Sigmoid colon (tissue), 7 donors: ENCODE measurements at places on chromosomes 4 and X.
A peak's percentile ranks its signal among the peaks of the same experiment; 100 is the strongest.

DNA sequence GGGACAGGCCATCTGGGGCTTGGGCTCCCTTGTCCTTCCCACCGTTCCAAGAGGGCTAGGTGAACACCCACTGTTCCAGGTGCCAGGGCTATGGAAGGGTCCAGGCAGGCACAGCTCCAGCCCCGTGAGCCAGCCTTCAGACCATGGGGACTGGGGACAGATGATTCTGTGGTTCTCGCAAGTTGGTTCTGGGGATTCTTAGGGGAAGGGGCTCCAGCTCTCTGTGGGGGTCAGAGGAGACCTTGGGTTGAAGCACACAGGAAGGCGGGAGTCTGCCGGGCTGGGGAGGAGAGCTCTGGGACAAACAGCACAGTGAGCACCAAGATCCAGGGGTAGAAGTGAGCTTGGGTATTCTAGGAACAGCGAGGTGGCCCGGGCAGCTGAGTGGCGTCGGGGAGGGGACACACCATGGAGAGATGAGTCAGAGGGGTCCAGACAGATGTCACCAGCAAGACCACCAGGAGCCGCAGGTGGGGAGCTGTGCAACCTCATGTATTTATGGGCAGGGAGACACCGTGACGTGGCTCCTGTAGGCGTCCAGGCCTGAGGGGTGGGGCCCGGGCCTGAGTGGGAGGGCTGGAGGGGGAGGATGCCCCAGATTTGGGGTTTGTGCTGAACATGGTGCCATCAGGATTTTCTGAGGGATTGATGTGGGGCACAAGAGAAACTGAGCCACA, 48.8 kb upstream of the HMX1 start:
- H3K4me3 ChIP-seq: no peak overlapping the region
- DNase-seq: peak; percentile 47
- no peaks in the 10 kb centered on the region for H3K36me3 ChIP-seq

DNA sequence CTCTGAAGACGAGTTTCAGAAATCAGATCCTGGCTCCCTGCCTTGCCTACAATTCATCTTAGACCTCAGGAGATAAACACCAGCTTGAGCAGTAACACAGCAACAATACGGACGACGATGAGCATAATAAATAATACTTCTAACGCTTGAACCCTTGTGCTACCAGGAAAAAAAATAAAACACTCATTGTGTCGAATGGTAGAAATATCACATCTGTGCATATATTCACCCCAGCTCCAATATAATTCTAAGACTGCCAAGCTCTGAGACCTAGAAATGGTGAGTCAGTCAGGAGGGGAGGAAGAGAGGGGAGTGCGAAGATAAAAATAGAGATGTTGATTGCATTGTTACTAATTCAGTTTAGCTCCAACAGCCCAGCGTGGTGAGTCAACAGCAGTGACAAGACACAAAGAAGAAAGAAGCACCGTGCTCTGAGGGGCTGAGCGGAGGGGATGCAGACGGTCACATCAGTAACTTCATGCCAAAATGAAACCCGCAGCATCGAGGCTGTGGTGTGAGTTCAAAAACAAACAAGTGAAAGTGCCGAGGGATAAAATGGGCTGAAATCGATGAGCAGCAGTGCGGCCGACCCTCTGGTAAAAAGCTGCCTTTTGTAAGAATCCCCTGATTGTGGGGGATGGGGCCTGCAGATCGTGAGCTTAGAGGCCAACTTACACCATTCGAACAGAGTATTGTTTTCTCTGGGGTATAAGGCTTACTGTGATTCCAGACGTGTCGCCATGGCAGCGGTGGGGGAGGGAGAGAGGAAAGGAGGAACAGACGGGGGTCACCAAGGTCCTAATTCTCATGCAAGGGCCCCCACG, 150.4 kb downstream of the MGST2 start:
- peak overlapping the region; percentile 24 for H3K4me3 ChIP-seq
- H3K27me3 ChIP-seq: no peaks in the 10 kb centered on the region
- H3K36me3 ChIP-seq: no peaks in the 10 kb centered on the region
- peak; percentile 85 for DNase-seq

DNA sequence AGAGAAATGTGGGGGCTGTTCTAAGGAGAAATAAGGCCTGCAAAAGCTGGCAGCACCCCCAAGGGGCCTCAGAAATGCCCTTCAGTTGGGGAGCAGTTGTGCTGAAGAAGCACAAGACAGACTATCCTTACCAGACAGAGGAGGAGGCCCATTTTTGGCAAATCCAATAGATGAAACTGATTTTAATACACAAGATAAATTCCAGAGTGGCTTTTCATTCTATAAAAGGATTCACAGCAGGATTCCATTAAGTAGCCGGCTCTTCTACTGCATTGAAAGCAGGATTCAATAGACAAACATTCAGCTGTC, 8.1 kb downstream of the SEPTIN6 start:
- no peaks in the 10 kb centered on the region for H3K27me3 ChIP-seq
- no peak overlapping the region for H3K4me3 ChIP-seq
- no peaks in the 10 kb centered on the region for H3K36me3 ChIP-seq

- H3K4me1 ChIP-seq: no peaks in the 10 kb centered on the region
- H3K27me3 ChIP-seq: no peaks in the 10 kb centered on the region
- H3K27ac ChIP-seq: no peak overlapping the region
- H3K36me3 ChIP-seq: peaks cover 7% of the 10 kb centered on the region
- no peak for DNase-seq
- no peak overlapping the region for H3K4me3 ChIP-seq
Measured at GRCh38 chrX:2385224-2385623, 115.6 kb downstream of the DHRSX start.

DNA sequence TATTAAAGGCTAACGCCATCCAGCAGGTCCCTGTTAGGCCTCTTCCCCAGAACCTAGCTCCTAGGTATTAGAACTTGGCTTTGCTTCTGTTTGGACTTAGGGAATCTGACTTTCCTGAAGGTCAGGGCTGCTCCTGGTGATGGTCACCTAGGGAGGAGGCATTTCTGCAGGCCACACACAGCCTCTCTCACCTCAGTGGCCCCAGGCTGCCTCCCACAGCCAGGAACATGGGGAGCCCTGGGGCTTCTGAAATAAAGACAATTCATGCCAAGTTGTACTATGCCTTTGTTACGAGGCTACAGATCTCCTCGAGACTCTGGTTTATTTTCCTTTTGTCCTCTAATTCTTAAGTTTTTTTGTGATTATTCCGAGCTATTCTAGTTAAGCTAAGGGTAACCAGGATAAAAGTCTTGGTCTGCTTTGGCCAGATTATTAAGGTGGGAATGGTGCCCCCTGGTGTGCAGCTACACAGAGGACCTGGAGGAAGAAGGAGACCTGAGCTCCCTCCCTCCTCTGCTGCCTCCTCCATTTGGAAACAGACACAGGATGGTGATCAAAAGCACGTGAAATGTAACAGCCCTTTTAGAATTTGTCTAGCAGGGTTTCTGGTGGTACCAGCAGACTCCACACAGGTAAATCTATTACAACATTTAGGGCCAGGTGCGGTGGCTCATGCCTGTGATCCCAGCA, 131.0 kb downstream of the DCLK2 start:
- H3K36me3 ChIP-seq: no peaks in the 10 kb centered on the region
- H3K4me1 ChIP-seq: peaks cover 9% of the 10 kb centered on the region
- H3K27me3 ChIP-seq: no peaks in the 10 kb centered on the region
- H3K27ac ChIP-seq: no peak overlapping the region
- DNase-seq: peak; percentile 80
- H3K4me3 ChIP-seq: no peak overlapping the region

DNA sequence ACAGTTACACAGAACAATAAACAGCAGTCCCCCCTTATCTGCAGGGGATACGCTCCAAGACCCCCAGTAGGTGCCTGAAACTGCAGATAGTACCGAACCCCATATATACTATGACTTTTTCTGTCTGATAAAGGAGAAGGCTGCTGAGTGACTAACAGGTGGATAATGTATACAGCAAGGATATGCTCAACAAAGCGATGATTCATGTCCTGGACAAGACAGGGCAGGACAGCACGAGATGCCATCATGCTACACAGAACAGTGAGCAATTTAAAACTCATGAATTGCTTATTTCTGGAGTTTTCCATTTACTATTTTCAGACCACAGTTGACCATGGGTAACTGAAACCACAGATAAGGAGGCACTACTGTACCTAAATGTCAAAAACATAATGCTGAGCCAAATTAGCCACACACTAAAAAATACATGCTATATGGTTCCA, 76.1 kb downstream of the MANBA start:
- peaks cover 22% of the 10 kb centered on the region for H3K36me3 ChIP-seq
- no peak overlapping the region for H3K27ac ChIP-seq
- H3K4me1 ChIP-seq: no peaks in the 10 kb centered on the region
- H3K4me3 ChIP-seq: no peak overlapping the region
- no peaks in the 10 kb centered on the region for H3K27me3 ChIP-seq
- DNase-seq: no peak

GRCh38 chr4:84050015-84050414, 449.1 kb downstream of the NKX6-1 start:
- no peaks in the 10 kb centered on the region for H3K27me3 ChIP-seq
- no peaks in the 10 kb centered on the region for H3K4me1 ChIP-seq
- no peak overlapping the region for H3K27ac ChIP-seq
- no peaks in the 10 kb centered on the region for H3K36me3 ChIP-seq

- no peak for DNase-seq
- H3K27ac ChIP-seq: no peak overlapping the region
- H3K36me3 ChIP-seq: no peaks in the 10 kb centered on the region
- H3K27me3 ChIP-seq: no peaks in the 10 kb centered on the region
- no peaks in the 10 kb centered on the region for H3K4me1 ChIP-seq
Measured at GRCh38 chr4:48974979-48975640, 11.0 kb upstream of the CWH43 start.

DNA sequence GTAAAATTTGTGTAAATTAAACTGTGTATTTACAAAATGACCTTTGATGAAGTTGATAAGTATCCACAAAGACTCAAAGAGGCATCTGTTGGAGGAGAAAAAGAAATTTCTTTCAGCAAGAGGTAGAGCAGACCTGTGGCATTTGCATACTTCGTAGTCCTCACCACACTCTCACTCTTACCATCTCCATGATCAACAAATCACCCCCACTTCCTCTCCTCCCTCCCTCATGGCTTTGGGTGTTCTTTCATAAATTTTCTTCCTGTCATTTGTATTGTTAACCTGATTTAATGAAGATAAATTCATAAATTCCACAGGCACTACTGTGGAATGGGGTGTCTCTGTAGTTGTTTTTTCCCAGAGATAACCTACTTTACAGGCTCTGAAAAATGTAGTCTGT, 366.5 kb downstream of the ZNF674 start:
- no peaks in the 10 kb centered on the region for H3K27me3 ChIP-seq
- H3K36me3 ChIP-seq: no peaks in the 10 kb centered on the region
- no peak for DNase-seq
- no peaks in the 10 kb centered on the region for H3K4me1 ChIP-seq

- no peak overlapping the region for H3K4me3 ChIP-seq
- H3K27ac ChIP-seq: no peak overlapping the region
- no peaks in the 10 kb centered on the region for H3K4me1 ChIP-seq
- no peaks in the 10 kb centered on the region for H3K36me3 ChIP-seq
- H3K27me3 ChIP-seq: no peaks in the 10 kb centered on the region
- no peak for DNase-seq
Measured at GRCh38 chrX:113644426-113644825, 803.8 kb upstream of the AMOT start.

DNA sequence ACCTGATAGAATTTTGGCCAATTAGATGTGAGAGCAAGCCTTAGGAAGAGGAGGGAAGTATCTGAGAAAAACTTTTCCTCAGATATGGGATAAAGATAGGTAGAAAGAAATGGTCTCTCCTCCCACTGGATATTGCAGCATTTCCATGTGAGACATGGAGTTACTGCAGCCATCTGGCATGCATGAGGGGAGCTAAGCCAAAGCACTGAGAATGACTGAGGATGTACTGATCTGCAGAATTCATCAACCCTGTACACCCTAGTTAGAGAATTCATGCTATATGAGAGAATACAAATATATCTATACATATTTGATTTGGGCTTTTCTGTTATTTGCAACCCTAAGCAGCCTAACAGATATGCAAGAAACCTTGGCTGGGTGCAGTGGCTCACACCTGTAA, 52.5 kb upstream of the RPL34 start:
- H3K27me3 ChIP-seq: no peaks in the 10 kb centered on the region
- H3K36me3 ChIP-seq: no peaks in the 10 kb centered on the region
- H3K27ac ChIP-seq: no peak overlapping the region
- DNase-seq: no peak

GRCh38 chr4:150973626-150974251, 41.3 kb downstream of the LRBA start:
- no peaks in the 10 kb centered on the region for H3K36me3 ChIP-seq
- no peak overlapping the region for H3K27ac ChIP-seq
- H3K4me3 ChIP-seq: no peak overlapping the region
- peaks cover 4% of the 10 kb centered on the region for H3K4me1 ChIP-seq
- DNase-seq: no peak

- no peak overlapping the region for H3K4me3 ChIP-seq
- DNase-seq: no peak
- no peaks in the 10 kb centered on the region for H3K36me3 ChIP-seq
Measured at GRCh38 chrX:370963-371745, 15.6 kb downstream of the PPP2R3B start.

DNA sequence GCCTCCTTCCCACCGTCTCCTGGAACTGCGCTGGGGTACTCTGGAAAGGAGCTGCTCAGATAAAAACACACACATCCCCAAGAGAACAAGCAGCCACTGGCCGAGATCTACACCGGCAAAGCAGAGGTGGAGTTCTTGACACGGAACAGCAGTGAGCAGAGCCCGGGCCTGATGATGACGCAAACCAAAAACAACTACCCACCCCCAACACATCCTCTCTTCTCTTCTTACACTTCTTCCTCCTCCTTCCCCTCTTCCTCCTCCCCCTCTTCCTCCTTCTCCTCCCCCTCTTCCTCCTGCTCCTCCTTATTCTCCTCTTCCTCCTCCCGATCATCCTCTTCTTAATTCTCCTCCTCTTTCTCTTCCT, 4.6 kb downstream of the PNMA5 start:
- no peaks in the 10 kb centered on the region for H3K36me3 ChIP-seq
- no peak overlapping the region for H3K4me3 ChIP-seq
- DNase-seq: no peak
- H3K27me3 ChIP-seq: no peaks in the 10 kb centered on the region
- H3K4me1 ChIP-seq: no peaks in the 10 kb centered on the region
- H3K27ac ChIP-seq: no peak overlapping the region

DNA sequence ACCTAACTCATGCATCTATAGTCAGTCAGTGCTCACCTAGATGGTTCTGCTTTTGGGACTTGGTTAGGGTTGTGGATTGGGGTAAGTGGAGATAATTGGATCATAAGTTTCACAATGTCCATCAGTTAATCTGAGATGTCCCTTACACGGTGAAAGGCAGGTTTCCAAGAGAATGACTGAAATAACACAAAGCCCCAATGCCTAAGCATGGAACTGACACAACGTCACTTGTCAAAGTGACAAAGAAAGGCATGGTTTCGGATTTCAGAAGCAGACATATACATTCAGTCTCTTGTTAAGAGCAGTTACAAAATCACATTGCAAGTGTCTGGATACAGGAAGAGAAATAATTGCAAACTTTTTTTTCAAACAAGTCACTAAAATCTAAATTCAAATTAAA, 1456.9 kb downstream of the TECRL start:
- no peaks in the 10 kb centered on the region for H3K27me3 ChIP-seq
- H3K4me3 ChIP-seq: no peak overlapping the region
- no peak overlapping the region for H3K27ac ChIP-seq
- DNase-seq: no peak
